ENCODE measurements at places on chromosomes 12 and 14.

GRCh38 chr12:86663716-86664115, 407.5 kb upstream of the MGAT4C start:
- no peak for DNase-seq

DNA sequence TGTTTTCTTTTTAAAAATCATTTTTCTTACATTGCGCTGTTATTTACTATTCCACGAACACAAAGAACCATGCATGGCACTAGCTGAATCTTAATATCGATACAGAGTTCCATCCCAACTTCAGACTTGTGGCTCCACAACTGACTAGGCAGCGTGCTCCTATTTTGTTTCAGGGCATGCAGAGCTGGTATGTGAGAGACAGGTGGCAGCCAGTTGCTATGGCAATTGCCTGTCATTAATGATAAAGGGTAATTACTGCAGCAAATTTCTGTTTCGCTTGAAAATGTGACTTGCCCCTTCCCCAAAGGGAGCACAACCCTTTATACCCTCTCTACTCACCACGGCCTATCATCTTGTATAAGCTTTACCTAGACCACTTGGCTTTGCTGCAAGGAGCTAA, 113.1 kb upstream of the G2E3 start:
- no peak for DNase-seq

DNA sequence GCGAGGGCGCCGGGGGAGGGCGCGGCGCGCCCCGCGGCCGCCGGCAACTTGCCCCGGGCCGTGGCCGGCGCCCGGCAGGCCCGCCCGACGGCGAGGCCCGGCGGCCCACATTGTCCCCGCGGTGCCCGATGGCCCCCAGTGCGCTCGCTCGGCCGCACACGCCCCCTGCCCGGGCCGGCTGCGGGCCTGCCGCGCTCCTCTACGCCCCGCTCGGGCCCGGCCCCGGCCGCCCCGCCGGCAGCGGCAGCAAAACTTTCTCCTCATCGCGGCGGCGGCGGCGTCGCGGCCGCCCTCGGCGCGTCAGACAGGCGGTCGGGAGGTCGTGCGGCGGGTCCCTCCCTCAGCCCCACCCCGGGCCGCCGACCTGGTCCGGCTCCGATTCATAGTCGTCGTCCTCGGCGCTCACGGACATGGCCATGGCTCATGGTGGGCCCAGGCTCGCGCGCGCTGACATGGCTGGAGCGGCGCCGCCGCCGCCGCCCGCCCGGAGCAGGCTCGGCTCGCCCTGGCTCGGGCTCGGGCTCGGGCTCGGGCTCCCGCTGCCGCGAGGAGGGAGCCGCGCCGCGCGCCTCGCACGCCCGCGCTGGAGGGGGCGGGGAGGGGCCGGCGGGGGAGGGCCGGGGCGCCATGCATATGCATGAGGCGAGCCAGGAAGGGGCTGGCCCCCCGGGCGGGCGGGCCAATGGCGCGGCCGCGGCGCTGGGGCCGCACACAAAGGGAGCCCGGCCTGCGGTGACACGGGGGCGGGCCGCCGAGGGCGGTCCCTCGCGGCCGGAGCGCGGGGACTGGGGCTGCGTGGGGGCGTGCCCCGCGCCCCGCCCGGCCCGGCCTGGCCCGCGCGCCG, 67.1 kb downstream of the RNF34 start:
- peak; percentile 91 for DNase-seq

DNA sequence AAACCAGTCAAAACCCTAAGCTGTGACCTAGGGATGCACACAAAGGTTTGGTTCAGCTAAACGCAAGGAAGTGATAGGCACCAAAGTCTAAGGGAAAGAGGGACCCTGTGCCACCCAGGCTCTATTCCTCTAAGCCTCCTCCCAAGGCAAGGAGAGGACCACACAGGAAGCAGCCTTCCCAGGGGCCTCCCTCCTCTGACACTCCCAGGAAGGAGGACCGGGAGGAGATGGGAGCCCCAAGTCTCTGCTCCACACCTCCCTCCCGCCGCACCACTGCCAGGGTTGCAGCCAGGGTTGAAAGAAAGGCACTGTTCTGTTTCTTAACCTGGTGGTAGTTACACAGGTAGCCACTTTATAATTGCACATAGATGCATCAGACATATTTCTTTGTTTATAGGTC, 21.9 kb downstream of the TCHP start:
- DNase-seq: no peak

DNA sequence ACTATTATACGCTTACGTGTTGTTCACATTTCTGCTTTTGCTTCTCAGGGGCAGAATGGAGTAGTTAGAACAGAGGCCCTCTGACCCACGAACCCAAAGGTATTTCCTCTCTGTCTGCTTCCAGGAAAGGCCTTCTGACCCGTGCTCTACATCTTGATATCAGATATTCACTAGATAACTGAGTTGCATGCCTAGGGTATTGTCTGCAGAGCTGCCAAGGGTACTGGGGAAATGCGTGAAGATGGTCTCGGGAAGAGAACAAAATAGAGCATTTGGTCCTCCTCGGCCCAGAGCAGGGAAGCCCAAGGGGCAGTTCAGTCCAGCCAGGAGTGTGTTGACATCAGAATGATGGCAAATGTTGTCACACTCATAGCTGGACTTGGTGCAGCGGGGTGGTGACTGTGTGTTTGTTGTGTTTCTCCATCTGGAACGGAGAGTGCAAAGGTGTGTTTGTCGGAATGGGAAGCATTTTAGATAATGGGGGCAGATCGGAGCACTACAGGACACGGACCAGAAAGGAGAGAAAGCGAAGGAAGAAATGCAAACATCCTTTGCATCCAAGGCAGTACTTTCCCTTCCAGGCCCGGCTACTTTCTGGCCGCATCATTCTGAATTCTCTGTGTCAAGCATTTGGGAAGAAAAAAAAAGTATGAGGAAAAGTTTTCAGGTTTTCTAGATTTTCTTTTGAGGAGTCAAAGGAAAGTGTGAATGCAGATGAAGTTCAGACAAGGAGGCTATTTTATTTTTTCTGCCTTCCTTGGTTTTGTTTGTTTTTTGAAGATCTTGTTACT, 8.1 kb downstream of the GLT1D1 start:
- no peak for DNase-seq

DNA sequence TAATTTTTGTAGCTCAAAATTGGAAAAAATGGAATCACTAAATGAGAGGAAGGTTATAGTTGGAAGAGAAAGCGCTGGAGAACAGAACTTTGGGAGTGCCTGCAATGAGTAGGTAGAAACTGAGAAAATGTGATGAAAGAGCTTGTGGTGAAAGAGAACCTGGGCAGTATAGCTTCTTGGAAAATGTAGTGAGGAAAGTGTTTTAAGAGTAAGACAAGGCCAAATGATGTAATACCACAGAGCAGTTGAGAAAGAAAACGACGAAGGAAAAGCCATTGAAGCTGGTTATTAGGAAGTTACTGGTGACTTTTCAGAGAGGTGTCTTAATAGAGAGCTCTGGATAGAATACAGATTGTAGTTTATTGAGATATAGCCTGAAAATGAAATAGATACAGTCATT, 255.3 kb downstream of the AEBP2 start:
- no peak for DNase-seq
